Astrocyte (in vitro differentiated cells and primary cell): ENCODE measurements at places on chromosomes 7 and 10. TPM values are rescaled to one million over a fixed set of nuclear protein-coding genes. Genes with fewer than 3 reads are reported as not detected.

GRCh38 chr7:2019711-2020511, 212.8 kb downstream of the MAD1L1 start:
- peak; percentile 93 for DNase-seq

GRCh38 chr7:121833991-121834390, 39.0 kb upstream of the PTPRZ1 start:
- no peak for DNase-seq

GRCh38 chr7:1901431-1902210, 231.5 kb downstream of the ELFN1 start:
- no peak for DNase-seq

DNA sequence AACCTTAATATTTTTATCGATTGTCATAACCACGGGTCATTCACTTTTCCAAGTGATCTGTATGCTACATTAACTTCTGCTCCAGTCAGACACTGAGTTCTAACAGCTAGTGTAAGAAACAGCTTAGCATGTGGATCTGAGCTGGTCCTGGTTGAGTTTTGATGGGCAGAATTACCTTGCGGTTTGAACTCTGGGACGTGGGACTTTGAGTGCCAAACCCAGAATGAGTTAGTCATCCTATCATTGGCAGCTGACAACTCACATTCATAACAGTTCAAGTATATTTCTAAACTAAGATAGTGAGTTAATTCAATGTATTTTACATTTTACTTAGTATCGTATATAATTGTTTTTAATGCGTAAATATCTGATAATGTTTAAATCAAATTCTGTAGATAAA, 43.2 kb downstream of the C7orf33 start:
- DNase-seq = no peak

The PTER gene
- total RNA-seq = 2.5 and 2.6 TPM in 2 replicates

The UPK3BL1 gene
- 9.1 and 12.2 TPM in 2 replicates for total RNA-seq

DNA sequence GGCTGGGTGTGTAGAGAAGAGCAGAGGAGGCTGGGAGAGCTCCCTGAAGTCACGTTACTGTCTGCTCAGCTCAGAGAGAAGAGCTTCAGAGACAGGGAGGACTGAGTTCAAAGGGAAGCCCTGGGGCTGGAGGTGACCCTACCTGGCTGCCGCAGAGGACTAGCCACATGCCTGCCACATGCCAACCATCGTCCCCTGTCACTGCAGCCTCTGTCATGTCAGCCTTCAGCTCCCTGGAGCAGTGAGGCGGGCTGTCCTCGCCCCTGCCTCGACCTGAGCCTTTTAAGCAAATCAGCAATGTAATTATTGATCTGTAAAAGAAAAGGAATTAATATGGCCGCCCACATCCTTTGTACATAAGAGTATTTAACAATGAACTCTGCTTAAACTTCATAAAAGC, 89.3 kb upstream of the RET start:
- DNase-seq = no peak

DNA sequence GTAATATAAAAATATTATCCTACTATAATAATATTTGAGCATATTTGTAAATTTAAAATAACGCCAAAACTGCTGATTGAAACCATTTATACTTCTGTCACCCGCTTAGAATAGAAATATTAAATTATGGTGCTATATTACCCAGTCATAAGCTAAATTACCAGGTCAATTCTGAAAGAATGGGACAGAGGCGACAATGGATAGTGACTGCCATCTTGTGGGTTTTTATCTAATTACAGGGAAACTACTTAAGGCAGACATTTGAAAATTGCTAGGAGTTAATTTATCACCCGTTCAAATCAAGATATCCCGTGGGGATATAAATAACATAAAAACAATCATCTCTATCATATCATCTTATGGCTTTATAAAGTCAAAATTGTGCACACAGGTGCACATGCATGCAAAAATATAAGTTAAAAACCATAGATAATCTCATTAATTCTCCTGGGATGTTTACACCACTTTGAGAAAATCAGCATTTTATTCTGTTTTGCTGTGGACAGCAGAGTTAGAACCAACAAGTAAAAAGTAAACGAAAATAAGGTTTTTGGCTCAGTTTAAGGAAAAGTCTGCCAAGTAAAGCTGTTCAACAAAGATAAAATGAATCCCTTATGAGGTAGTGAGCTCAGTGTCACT, 41.3 kb upstream of the HPSE2 start:
- no peak for DNase-seq
